ENCODE measurements at places on chromosomes 4 and X.
A peak's percentile ranks its signal among the peaks of the same experiment; 100 is the strongest.

GRCh38 chr4:101184668-101185067, 162.7 kb downstream of the PPP3CA start:
- DNase-seq, result no peak

- DNase-seq, result peak; percentile 15
Measured at GRCh38 chr4:42101446-42101975, 50.9 kb downstream of the BEND4 start.

DNA sequence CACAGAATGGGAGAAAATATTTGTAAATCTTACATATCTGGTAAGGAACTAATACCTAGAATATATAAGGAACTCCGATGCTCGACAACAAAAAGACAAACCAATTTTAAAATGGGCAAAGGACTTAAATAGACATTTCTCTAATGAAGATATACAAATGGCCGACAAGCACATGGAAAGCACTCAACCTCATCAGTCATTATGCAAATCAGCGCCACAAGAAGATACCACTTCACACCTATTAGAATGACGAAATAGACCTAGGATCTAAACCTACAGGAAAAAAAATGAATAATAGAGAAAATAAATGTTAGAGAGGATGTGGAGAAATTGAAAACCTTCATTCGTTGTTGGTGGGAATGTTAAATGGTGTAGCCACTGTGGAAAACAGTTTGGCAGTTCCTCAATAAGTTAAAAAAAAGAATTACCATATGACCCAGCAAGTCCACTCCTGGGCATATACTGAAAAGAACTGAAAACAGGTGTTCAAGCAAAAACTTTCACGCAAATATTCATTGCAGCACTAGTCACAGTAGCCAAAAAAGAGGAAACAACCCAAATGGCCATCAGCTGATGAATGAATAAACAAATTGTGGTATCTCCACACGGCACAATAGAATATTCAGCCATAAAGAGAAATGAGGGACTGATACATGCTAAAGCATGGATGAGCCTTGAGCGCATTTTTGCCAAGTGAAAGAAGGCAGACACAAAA, 57.3 kb upstream of the WDR19 start:
- DNase-seq, result no peak

- DNase-seq, result peak; percentile 39
Measured at GRCh38 chr4:145308598-145308997, 128.2 kb upstream of the OTUD4 start.

GRCh38 chr4:162116095-162116779, 47.6 kb downstream of the FSTL5 start:
- no peak for DNase-seq

DNA sequence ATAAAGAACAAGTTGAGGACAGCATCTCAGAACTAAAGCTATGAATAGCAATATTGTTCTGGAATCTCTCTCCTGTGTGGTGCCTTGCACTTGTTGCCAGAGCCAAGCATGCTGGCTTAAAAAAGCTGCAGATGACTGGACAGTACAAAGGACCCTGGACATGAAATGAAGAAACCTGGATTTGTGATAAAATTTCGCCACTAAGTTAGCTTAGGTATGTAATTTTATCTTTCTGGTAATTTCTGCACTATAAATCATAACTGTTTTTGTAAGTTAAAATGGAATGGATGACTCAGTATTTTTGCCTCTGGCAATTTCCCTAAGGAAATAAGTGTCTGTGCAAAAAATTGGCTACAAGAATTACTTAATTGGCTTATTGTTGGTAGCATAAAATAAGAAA, 317.2 kb downstream of the CAMK2D start:
- peak; percentile 48 for DNase-seq

- no peak for DNase-seq
Measured at GRCh38 chrX:129361576-129361975, 161.7 kb downstream of the SMARCA1 start.

GRCh38 chr4:65391382-65391781, 278.9 kb downstream of the EPHA5 start:
- no peak for DNase-seq

DNA sequence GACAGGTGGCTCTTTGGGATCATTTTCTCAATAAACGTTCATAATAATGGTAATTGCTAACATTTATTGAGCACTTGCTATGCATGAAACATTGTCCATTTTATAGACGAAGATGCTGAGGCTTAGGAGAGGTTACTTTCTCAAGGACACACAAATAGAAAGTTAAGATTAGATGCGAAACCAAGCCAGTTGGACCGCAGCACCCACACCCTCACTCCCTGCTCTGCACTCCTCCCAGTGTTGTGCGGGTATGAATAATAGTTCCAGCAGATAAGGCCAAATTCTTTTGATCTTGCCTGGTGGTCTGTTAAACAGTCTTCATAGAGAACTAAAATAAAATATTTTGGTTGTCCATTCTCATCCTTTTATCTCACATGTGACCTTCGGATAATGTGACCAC, 85.0 kb upstream of the BEND4 start:
- no peak for DNase-seq

DNA sequence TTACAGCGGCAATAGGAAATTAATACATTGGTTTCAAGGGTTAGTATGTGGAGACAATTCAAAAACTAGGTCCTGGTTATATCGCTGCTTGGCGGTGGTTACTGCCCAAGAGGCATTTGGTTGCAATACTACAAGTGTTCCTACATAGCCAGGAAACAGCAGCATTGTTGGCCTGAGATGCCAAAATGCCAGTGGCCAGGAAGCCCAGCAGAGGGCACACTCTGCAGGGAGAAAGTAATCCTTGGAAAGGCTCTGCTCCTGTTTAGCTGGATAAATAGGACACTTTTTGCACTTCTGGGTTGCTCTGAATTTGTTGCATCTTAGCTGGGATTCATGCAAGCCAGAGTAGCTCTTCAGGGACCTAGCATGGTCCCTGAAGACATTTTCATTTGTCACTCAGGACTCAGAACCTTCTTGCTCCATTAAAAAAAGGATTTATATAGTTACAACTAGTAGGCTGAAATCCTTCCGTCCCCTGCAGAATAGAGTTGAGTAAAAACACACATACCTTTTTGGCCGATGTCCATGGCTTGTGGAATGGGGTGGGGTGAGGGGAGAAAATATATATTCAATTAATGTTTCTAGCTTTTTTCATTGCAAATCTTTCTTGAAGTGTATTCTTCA, 8.1 kb upstream of the GPR119 start:
- peak; percentile 32 for DNase-seq

DNA sequence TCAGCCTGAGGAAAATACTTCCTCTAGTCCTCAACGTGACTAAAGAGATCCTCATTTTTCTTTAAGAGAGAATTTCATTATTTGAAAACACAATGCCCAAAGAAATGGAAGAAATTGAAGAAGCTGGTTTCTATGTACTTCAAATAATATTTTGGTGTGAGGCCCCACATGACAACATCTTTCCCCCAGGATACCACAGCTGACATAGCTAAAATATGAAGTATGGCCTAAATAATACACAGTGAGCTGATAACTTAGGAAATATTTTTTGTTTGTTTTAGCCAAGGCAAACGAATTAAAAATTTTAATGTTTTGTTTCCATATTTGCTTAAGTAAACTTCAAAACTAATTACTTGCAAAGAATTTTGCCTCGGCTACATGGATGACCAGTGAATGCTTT, 149.2 kb downstream of the CBR4 start:
- no peak for DNase-seq

DNA sequence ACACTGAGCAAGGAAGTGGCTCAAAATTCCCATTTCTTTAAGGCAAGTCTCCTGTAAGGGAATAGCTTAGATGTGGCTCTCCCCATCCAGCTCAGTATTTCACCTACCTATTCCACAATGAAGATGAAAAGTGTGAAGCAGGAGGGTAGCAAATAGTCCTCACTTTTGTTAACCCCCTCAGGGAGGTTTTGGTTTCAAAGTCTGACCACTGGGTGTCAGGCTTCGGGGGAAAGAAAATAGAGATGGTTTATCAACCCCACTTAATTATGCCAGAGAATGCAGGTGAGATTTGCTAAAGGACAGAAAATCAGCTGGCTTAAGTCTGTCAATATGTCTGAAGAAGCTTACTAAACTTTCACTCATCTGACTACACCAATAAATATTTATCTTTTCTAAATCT, 69.5 kb downstream of the DHX15 start:
- DNase-seq, result no peak

GRCh38 chr4:85744950-85745349, 270.0 kb downstream of the ARHGAP24 start:
- no peak for DNase-seq

- no peak for DNase-seq
Measured at GRCh38 chrX:33908074-33908473, 224.0 kb downstream of the FAM47A start.

DNA sequence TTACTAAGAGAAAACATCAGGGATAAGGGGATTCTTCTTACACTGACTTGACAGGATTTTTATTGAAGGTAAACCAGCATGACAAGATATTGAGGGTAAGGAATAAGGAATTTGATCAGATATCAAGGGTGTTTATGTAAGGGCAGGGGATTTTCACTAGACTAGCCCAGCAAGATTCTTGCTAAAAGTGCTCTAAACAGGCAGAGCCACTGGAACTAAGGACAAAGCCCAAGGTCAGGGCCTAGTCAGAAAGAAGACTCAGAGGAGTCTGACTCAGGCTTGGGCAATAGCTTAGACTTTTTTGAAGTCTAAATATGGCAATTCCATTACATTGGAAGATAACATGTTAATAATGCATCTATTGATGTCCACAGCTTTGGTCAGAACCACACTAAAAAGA, 6.5 kb upstream of the GLRA3 start:
- no peak for DNase-seq

GRCh38 chr4:169114341-169114974, 104.4 kb upstream of the CBR4 start:
- DNase-seq, result no peak

- no peak for DNase-seq
Measured at GRCh38 chr4:3160438-3160837, 86.0 kb downstream of the HTT start.

- DNase-seq, result no peak
Measured at GRCh38 chr4:20916106-20916505, 215.8 kb downstream of the PACRGL start.

DNA sequence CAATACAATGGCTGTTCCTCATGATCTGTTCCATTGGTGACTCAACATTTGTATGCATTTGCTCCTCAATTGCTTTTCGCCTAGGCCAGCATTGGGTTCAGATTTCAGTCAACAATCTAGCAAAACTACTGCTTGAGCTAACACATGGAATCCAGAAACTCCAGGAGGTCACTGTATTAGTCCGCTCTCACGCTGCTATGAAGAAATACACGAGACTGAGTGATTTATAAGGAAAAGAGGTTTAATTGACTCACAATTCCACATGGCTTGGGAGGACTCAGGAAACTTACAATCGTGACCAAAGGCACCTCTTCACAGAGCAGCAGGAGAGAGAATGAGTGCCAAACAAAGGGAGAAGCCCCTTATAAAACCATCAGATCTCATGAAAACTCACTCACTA, 67.1 kb downstream of the RXFP1 start:
- DNase-seq, result peak; percentile 12

- peak; percentile 32 for DNase-seq
Measured at GRCh38 chrX:108699368-108699767, 37.0 kb downstream of the IRS4 start.

GRCh38 chr4:8891646-8892555, 20.3 kb upstream of the HMX1 start:
- no peak for DNase-seq

GRCh38 chrX:102835504-102836146, 101.4 kb upstream of the RAB40AL start:
- DNase-seq, result peak; percentile 10

DNA sequence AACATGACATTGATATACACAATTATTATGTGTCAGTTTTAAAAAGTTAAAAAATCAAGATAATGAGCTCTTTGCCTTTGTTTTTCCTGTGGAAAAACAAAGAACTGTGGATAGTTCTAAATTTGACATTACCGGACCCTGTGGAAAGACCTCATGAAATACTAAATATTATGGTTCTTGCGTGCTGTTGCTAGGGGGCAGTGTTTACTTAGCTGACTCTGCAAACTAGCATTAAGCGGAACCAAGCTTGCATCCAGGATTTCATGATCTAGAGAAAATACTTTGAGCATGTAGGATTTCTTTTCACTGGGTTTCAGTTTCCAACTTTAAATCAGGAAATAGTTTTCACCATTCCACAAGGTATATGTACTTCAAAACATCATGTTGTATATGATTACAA, 33.6 kb downstream of the CLCN4 start:
- DNase-seq, result peak; percentile 47

- peak; percentile 34 for DNase-seq
Measured at GRCh38 chr4:166282081-166282770, 409.2 kb downstream of the TLL1 start.

GRCh38 chr4:158446106-158446505, 75.6 kb upstream of the RXFP1 start:
- peak; percentile 88 for DNase-seq

DNA sequence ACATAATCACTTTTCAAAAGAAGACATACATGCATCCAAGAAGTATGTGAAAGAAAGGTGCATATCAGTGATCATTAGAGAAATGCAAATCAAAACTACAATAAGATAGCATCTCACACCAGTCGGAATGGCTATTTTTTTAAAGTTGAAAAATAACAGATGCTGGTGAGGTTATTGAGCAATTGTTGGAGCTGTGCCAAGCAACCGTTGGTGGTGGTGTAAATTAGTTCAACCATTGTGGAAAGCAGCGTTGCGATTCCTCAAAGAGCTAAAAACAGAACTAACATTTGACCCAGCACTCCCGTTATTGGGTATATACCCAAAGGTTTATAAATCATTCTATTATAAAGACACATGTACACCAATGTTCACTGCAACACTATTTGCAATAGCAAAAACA, 14.2 kb downstream of the COX7B2 start:
- no peak for DNase-seq

- no peak for DNase-seq
Measured at GRCh38 chr4:23422878-23423277, 467.0 kb downstream of the PPARGC1A start.

DNA sequence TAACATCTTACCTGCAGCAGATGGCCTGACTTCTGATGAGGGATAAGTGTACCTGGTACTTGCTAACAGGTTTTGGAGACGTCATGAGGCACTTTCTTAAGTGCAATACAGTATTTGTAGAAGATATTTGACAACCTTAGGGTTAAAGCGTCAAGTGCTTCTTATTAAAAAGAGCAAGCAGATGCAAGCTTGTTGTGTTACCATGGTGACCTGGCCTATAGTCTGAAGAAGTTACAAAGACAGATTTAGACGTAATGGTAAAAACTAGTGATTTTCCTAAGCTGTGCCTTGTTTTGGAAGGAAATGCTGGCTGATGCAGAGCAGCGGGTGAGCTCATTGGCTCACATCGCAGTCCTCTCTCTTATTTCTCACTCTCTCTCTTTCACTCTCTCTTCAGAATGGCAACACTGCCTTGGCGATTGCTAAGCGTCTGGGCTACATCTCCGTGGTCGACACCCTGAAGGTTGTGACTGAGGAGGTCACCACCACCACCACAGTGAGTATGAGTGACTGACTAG, 243.6 kb downstream of the ANK2 start:
- DNase-seq, result peak; percentile 79

- no peak for DNase-seq
Measured at GRCh38 chr4:79390890-79391289, 17.1 kb downstream of the GK2 start.

GRCh38 chr4:124958847-124959246, 246.3 kb upstream of the ANKRD50 start:
- DNase-seq, result no peak

Data from foreskin fibroblast (primary cell).